ENCODE measurements at places on chromosomes 5 and 9. TPM values are rescaled to one million over a fixed set of nuclear protein-coding genes. Genes with fewer than 3 reads are reported as not detected.
A peak's percentile ranks its signal among the peaks of the same experiment; 100 is the strongest.

FGD3 gene
- 72.6 TPM for total RNA-seq

DNA sequence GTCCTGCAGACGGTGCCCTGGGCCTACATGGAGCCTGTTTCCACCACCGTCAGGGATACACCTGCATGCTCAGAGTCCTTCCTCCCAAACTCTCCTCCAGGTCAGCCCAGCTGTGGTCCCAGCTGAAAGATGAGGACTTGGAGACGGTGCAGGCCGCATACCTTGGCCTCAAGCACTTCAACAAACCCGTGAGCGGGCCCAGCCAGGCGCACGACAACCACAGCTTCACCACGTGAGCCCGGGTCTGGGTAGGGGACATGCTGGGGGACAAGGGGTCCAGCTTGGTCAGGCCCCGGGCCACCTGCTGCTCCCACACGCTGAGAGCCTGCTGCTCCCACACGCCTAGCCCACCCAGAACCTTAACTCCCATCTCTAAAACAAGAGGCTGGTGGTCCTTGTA is 16.6 kb upstream of the CARD19 start:
- DNase-seq, result peak; percentile 37

DNA sequence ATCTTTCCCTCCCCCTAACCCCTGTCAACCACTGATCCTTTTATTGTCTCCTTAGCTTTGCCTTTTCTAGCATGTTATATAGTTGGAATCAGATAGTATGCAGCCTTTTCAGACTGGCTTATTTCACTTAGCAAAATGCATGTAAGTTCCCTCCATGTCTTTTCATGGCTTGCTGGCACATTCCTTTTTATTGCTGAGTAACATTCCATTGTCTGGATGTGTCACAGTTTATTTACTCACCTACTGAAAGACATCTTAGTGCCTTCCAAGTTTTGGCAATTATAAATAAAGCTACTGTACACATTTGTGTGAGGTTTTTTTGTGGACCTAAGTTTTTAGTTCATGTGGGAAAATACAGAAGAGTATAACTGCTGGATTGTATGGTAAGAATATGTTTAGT is 230.1 kb downstream of the PBX3 start:
- DNase-seq, result no peak

DNA sequence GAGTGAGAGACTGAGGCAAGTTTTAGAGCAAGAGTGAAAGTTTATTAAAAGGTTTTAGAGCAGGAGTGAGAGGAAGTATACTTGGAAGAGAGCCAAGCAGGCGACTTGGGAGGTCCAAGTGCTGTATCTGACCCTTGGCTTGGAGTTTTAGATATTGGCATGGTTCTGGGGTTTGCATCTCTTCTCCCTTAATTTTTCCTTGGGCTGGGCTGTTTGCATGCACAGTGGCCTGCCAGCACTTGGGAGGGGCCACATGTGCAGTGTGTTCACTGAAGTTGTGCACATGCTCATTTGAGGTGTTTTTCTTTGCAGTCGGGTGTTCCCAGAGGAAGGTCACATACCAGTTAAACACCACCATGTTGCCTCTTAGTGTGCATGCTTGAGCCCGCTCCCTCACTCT is 464.1 kb downstream of the DMRT2 start:
- no peak for DNase-seq

BNC2 gene
- 2.8 TPM for total RNA-seq

DNA sequence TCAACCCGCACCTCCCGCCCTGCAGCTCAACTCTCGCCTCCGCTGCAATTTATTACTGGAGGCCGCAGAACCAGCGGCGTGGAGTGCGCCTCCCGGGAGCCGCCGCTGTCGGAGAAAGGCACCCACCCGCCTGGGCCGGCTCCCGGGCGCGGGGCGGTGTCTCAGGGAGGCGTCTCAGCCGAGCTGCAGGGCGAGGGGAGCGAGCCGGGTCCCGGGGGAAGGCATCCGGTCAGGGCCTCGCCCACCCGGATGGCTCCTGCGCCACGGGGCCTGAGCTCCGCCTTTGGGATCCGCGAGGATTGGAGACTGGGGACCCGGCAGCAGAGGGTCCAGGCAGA is 32.9 kb downstream of the TSPAN17 start:
- DNase-seq, result no peak

SLCO6A1 gene
- total RNA-seq, result not detected

- DNase-seq, result no peak
These were observed 27.2 kb downstream of the RECK start for GRCh38 chr9:36063804-36064447.

- no peak for DNase-seq
These were observed 22.6 kb downstream of the FGF1 start for GRCh38 chr5:142663246-142663645.

DNA sequence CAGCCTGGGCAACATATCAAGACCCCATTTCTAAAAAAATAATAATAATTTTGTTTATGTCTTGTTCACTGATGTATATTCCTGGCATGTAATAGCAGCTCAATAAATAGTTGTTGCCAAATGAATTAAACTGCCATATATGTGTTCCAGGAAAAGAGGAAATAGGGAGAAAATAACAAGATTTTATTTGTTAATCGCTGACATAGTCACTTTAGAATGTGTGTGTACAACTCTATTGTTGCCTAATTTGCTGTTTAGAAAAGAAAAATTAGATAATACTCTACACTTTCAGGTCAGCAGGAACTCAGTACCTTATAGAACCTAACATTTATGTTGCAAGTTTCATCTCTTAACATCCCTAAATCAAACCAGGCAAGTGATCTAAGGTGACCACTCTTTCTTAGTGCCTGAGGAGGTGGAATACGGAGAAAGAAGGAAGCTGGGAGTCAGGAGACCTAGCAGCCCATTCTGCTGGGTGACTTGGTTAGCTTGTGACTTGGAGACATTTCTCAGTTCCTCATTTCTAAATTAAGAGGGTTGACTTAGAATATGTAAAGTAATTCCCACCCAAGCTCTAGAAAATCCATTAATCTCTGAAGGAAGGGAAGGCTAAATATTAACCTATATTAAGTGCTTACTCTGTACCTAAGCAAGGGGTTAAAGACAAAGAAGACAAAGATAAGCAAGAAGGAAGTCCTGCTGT is 110.3 kb upstream of the IQGAP2 start:
- DNase-seq, result no peak

CCDC152 gene
- total RNA-seq, result 1.1 TPM

GRCh38 chr5:69049151-69049550 is 44.7 kb upstream of the SLC30A5 start:
- no peak for DNase-seq

INVS gene
- 32.7 TPM for total RNA-seq

AMACR gene
- 9.0 TPM for total RNA-seq

GRCh38 chr9:93682155-93682968 is 106.0 kb downstream of the PHF2 start:
- DNase-seq, result peak; percentile 81

- no peak for DNase-seq
These were observed 1.6 kb downstream of the SLC27A6 start for GRCh38 chr5:128966846-128967245.

CDKN2A gene
- 7.5 TPM for total RNA-seq

- no peak for DNase-seq
These were observed 4.9 kb upstream of the FRRS1L start for GRCh38 chr9:109171926-109172325.

DNA sequence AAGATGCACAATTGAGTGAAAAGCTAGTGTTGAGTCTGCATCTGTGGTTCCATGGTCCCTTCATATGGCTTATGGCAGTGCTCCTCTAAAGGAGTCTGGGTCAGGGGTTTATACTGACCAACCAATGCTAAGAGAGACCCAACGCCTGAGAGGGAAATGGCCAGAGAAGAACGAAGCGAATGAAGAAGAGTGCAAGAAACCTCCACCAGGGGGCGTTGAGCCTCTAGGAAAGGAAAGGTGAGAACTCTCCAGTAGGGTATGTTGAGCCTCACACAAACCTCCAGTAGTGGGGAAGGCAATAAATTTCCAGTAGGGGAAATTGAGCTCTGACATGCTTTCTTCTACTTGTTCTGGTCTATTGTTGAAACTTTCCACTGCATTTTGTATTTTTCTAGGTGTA is 470.6 kb downstream of the PRDM9 start:
- no peak for DNase-seq

DNA sequence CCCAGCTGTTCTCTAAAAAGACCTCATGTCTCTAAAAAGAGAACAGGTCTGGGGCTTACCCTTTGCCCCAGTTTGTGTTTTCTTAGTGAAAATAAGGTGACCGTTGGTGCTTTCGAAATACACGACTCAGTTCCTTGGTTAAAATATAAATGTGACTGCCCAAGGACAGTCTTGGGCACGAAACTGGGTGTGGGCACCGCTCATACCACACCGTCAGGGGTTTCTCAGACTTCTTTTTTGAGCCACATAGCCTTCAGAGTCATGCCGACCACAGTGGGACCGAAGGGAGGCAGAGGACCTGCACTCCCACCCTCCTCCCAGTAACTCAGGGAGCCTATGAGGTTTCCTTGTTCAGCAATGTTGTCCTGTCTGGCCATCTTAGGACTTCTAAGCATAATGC is 6.5 kb downstream of the SNX18 start:
- no peak for DNase-seq

GOLM1 gene
- total RNA-seq, result 44.5 TPM

GGTA1 gene
- total RNA-seq, result 12.5 TPM
